ENCODE measurements at places on chromosomes 12 and 14.

- DNase-seq = no peak
Measured at GRCh38 chr14:47269756-47270492, 405.5 kb downstream of the MDGA2 start.

DNA sequence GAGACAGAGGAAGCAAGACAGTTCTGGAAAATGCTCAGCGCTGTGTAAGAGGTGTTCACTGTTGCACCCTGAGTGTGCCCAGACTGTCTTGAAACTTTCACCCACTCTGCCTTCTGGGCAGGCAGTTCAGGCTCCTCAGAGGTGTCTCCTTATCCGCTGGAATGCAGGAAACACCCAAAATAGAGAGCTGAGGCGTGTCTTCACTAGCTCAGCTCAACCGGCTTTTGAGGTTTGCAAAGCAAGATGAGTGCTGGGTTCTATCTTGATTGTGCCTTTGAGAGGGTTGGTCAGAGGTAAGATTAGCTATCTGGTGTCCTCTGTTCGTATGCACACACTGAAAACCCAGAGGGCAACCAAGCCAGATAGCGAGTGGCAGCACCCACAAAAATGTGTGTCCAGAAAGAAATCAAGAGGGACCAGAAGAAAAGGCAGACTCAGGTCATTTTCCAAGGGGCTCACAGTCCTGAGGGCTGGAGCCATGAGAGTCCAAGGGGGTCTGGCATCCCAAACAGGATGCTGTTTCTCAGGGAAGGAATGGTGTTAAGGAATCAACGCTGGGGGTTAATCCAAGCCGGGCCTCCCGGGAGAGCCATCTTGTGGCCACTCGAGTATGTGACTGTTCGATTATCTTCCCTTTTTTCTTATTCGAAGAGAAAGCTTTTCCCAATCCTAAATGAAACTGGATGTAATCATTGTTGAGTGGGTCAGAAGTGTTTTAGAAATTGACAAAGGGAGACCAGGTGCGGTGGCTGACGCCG, 47.1 kb downstream of the TBX3 start:
- DNase-seq = no peak

- DNase-seq = no peak
Measured at GRCh38 chr12:89848732-89849131, 140.1 kb upstream of the ATP2B1 start.

- no peak for DNase-seq
Measured at GRCh38 chr12:87165733-87166375, 863.3 kb downstream of the C12orf50 start.

- no peak for DNase-seq
Measured at GRCh38 chr14:102772781-102773570, 4.3 kb upstream of the TRAF3 start.

DNA sequence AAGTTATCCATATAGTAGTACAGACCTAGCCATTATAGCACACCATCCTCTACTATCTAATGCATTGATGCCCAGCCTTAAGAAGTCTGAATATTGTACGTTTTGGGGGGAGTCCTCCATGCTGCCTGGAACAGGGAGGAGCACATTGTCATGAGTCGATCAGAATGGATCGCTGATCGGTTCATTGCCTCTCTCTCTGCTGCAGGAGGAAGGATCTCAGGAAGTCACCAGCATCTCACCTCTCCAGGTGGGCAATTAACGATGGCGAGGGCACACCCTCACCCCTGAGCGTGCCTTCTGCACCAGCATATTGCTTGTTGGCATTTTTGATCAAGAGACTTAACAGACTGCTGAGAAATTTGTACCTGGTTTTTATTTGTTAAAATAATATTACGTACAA, 11.5 kb downstream of the CCND2 start:
- DNase-seq = no peak

GRCh38 chr12:132827763-132828703, 636 bp downstream of the GOLGA3 start:
- peak; percentile 42 for DNase-seq

- no peak for DNase-seq
Measured at GRCh38 chr14:87387806-87388205, 605.2 kb downstream of the GALC start.

- no peak for DNase-seq
Measured at GRCh38 chr12:48981757-48982157, 3.6 kb downstream of the WNT1 start.

GRCh38 chr12:81450920-81451739, 308.0 kb downstream of the PPFIA2 start:
- peak; percentile 3 for DNase-seq

DNA sequence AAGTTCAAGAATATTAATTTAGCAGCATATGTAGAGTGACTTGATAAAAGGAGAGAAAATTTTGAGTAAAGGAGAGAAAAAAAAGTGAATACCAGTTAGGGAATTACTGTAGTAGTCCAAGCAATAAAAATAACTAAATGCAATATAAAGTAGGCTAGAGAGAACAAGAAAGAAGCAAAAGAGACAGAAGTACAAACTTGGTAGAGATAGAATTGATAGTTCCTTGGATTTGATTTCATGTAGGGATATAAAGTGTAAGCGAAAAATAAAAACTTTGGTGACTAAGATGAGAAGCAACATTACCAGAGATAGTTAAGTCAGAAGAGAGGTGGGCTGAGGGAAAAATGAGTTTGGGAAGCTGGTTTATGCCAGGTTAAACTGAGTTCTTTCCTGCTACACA, 252.4 kb downstream of the SEC23A start:
- DNase-seq = no peak

DNA sequence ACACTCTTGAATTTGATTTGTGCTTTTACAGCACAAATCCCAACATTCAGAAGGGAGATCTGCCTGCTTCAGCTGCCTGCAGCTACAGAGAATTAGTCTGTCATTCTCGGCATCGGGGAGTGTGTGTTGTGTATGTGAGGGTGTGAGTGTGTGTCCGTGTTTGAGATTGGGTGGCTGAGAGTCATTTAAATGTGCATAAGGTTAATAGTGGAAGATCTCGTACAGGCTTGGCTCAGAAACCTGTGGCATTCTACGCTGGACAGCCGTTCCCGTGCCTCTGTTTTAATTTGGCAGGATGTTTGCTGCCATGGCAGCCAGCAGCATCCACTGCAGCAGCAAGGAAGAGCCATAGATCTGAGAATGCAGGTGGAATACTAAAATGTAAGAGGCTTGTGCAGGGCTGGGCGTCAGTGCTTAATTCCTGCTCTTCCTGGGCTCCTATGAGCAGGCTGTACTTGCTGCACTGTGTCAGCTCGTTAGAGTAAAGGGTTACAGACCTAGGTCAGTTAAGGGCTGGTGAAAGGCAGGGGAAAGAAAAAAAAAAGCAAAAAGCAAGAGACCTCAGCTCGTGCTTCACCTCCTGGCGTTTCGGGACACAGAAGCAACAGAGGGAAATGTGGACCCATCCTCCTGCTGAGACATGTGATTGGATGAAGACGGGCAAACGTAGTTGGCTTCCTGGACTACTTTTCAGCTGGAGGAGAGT, 205.4 kb downstream of the NAV3 start:
- DNase-seq = no peak

GRCh38 chr14:91985521-91986255, 38.2 kb upstream of the FBLN5 start:
- DNase-seq = no peak

- no peak for DNase-seq
Measured at GRCh38 chr12:104990950-104991349, 4.8 kb downstream of the NOPCHAP1 start.

DNA sequence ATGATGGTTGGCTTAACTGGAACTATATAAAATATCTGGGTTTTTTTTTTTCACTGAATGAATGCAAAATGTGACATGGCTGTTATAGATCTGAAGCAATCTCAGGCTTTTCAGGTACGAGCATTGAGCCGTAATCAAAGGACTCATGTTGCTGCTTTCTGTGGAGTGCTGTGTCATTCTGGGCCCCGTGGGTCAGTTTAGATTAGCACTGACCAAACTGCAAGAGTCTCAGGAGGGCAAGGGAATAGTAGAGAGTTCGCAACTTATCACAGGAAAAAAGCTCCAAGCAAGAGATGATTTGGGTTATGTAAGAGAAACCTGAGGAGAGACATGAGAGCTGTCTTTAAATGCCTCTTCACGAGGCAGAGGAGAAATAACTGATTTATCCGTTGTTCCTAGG, 59.1 kb downstream of the UBR7 start:
- no peak for DNase-seq

DNA sequence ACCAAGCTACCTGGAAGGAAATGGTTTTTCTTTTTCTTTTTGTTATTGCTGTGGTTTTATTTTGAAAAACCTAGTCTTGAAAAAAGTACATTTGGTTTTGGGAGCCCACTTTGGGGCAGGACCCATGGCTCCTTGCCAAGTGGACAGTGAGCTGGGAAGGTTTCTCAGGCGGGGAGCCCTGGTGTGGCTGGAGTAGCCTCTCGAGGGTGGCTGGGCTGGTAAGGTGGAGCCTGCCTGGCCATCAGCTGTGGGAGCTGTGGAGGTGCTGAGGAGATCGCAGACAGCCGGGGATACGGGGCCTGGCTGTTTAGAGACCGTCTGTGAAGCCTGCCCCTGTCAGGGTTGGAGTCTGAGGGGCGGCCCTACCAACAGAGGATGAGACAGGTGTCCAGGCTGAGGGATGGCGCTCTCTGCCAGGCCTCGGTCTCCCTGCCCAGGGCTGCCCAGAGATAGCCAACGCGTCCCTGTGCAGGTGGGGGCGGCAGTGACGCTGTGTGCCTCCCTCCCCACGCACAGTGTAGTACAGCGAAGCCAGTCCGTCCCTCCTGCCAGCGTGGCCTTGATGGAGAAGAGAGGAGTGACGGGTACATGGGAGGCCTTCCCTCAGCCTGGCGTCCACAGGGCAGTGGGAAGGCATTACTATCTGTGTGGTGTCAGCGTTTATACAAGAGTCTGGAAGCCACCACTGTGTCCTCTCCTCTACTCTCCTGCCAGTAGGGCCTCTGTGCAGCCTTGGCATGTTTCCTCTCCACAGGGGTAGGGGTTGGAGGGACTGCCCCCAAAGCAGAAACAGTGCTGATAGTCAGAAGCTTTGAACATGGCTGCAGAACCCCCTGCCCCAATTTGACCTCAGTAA, 5.9 kb downstream of the RIN3 start:
- no peak for DNase-seq

- no peak for DNase-seq
Measured at GRCh38 chr12:54945082-54945481, 39.5 kb downstream of the TESPA1 start.

DNA sequence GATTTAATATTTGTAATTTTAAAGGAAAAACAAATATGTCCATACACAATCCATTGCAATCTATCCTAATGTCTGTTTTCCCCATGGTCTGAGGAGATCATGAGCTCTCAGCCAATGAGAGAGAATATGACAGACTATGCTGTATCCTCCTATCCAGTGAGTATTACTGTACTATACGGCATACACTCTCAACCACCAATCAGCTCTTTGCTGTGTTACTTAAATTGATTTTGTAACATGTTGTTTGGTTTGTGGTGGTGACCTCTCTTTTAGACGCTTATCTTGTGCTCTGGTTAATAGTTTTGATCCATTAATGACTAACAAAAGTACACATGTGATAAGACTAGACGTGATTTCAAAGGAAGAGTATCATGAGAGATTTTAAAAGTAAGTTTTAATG, 231.5 kb upstream of the FOXN3 start:
- DNase-seq = no peak

GRCh38 chr14:101588990-101589389, 27.7 kb downstream of the DIO3 start:
- no peak for DNase-seq

- DNase-seq = no peak
Measured at GRCh38 chr12:68370667-68371066, 38.5 kb upstream of the MDM1 start.

DNA sequence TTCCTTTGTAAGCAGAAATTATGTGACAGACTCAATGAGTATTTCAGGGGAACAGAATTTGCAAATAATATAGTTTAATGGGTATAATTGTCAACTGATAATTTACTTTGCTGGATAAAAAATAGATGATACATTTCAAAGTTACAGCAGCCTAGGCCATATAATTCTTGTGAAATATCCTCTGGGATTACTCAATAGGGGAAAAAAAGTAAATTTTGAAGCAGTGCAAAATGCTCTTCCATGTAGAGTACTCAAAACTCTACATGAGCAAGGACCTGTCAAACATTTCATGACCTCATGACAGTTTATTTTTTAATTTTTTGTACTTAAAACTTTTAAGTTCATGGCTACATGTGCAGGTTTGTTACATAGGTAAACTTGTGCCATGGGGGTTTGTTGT, 163.3 kb downstream of the DACT1 start:
- DNase-seq = no peak

DNA sequence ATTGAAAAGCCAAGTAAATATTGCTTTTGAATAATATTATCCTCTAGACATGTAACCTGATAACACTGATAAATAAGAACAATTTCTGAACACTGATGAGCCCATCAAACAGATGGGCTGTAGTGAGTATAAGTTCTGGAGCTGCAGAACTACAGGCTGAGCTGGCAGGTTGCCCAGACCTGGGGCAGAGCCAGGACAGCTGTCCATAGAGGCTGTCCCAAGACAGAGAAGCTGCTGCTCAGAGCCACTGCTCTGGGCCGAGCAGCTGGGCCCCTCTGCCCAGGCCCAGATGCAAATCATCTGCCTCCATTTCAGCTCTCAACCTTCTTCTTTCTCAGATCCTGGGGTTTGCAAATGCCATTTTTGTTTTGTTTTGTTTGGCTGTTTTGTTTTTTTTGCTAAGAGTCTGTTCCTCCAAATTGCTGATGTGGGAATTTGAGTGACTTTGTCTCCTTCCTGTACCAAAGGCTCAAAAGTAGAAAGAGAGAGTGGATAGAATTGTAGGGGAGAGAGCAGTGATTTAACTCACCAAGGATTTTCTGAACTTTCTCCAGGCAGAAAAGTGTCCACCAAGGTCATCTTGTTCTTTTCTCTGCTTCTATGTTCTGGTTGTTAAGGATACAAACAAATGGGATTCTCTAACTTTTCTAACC, 4.0 kb upstream of the TESPA1 start:
- no peak for DNase-seq

- no peak for DNase-seq
Measured at GRCh38 chr12:33575346-33575745, 135.7 kb upstream of the SYT10 start.

DNA sequence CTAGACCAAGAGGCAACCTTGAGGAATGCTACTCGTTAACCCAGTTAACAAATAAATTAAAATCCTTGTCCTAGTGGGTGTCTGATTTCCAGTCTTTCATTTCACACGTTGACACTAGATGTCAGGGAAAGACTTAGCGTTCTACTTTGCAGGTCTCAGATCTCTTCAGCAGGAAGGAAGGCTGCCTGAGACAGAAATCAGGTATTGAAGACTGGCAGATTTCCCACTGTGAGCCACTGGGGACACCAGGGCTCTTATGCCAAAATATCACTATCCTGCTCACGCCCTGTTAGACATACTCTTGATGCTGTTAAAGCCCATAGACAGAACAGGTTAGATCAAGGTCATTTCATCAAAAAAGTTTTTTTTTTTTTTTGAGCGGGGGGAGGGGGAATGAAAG, 33.0 kb downstream of the EMP1 start:
- no peak for DNase-seq

- no peak for DNase-seq
Measured at GRCh38 chr12:113248842-113249435, 27.7 kb downstream of the TPCN1 start.

GRCh38 chr14:96681829-96682228, 115.4 kb upstream of the VRK1 start:
- no peak for DNase-seq

GRCh38 chr14:95834496-95834895, 42.1 kb upstream of the TUNAR start:
- DNase-seq = no peak

GRCh38 chr14:103020271-103021170, 36.8 kb downstream of the CDC42BPB start:
- no peak for DNase-seq

- DNase-seq = no peak
Measured at GRCh38 chr12:62933220-62933601, 1.7 kb downstream of the PPM1H start.
